G401 (cell line): ENCODE measurements at places on chromosomes 4 and X. TPM values are rescaled to one million over a fixed set of nuclear protein-coding genes. Genes with fewer than 3 reads are reported as not detected.

Gene KCND1
- 0.37 and 0.44 TPM in 2 replicates for total RNA-seq

Gene PABPC1L2B
- not detected in 2 replicates for total RNA-seq

Gene POF1B
- total RNA-seq: not detected in 2 replicates

Gene ABCG2
- total RNA-seq: 310 and 332 TPM in 2 replicates

Gene TENM3
- 0.03 TPM in 1 of 2 replicates, not detected in the other for total RNA-seq

Gene CASP6
- 23.1 and 72.9 TPM in 2 replicates for total RNA-seq

Gene FIP1L1
- total RNA-seq: 43.3 and 63.8 TPM in 2 replicates

Gene PARM1
- not detected in 2 replicates for total RNA-seq

Gene ANXA3
- 0.18 TPM in 1 of 2 replicates, not detected in the other for total RNA-seq

Gene SORBS2
- 16.3 and 39.7 TPM in 2 replicates for total RNA-seq

Gene TDO2
- 29.7 and 45.9 TPM in 2 replicates for total RNA-seq

Gene TLL1
- total RNA-seq: 0.98 and 1.4 TPM in 2 replicates

Gene MAB21L2
- not detected in 2 replicates for total RNA-seq

Gene IQCM
- not detected in 2 replicates for total RNA-seq

Gene CCNB3
- total RNA-seq: not detected in 2 replicates

Gene N4BP2
- total RNA-seq: 6.6 and 14.9 TPM in 2 replicates

Gene EGF
- not detected in 2 replicates for total RNA-seq

Gene HSD17B13
- total RNA-seq: not detected in 2 replicates

Gene DCAF4L1
- total RNA-seq: not detected in 2 replicates

Gene CXCL1
- total RNA-seq: not detected in 2 replicates

Gene PITX2
- not detected in 2 replicates for total RNA-seq

Gene KDR
- total RNA-seq: not detected in 2 replicates

Gene NDNF
- not detected in 2 replicates for total RNA-seq

Gene APELA
- total RNA-seq: not detected in 2 replicates

Gene MAOB
- not detected in 2 replicates for total RNA-seq

Gene HTN3
- total RNA-seq: not detected in 2 replicates

Gene IL13RA1
- total RNA-seq: 25.0 and 29.7 TPM in 2 replicates

Gene ADH1C
- total RNA-seq: not detected in 2 replicates

Gene CXCL11
- not detected in 2 replicates for total RNA-seq

Gene KLB
- not detected in 2 replicates for total RNA-seq

Gene SMIM10L2A
- total RNA-seq: not detected in 2 replicates

Gene GCNA
- total RNA-seq: 1.0 and 3.2 TPM in 2 replicates

Gene VEGFC
- 0.14 TPM in 1 of 2 replicates, not detected in the other for total RNA-seq
